ENCODE measurements at places on chromosomes 6 and 20.

GRCh38 chr20:16712511-16712947, 17.3 kb upstream of the SNRPB2 start:
- DNase-seq, result no peak

GRCh38 chr6:99384507-99384906, 9.5 kb downstream of the COQ3 start:
- no peak for DNase-seq

- no peak for DNase-seq
Observed at GRCh38 chr6:13238640-13239216, 89.6 kb downstream of the TBC1D7 start.

DNA sequence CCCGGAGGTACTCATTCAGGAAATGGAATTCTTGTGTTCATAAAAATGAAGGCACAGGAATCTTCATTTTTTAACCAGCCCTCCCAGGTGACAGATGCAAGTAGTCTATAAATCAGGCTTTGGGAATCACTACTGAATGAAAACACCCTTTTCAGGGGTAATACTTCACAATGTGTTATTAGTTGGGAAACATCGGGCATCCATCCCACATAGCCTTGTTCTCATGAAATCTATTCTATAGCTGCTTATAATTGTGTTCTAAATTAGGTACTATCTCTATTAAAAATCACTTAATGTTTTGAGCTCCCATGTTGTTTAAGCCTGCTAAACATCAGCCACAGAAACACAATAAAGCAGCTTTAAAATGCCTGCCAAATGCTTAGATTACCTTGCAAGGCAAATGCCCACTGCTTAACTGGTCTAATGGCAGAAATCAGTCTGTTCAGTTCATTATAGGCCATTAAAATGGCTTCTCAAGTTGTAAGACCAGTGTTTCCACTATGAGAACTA, 94.9 kb downstream of the L3MBTL3 start:
- no peak for DNase-seq

DNA sequence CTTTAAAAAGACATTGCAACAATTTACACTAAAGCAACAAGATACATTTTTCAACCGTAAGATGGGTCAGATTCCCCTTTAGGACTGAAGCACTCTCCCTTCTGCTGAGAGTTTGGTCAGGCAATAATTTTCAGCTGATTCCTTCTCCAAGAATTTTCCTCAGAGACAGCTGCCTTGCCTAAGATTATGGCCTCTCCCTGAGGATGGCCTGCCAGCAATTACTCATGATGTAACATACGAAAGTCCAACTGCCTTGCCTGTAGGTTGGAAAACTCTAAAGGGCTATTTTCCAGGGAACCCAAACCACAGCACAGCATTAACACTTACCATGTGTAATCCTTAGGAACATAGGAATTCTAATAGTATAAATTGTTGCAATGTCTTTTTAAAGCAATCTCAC, 229.1 kb upstream of the FLRT3 start:
- DNase-seq, result no peak

GRCh38 chr6:91337967-91338366, 751.1 kb upstream of the MAP3K7 start:
- no peak for DNase-seq

- DNase-seq, result peak; percentile 27
Observed at GRCh38 chr6:7052443-7053011, 55.2 kb upstream of the RREB1 start.

DNA sequence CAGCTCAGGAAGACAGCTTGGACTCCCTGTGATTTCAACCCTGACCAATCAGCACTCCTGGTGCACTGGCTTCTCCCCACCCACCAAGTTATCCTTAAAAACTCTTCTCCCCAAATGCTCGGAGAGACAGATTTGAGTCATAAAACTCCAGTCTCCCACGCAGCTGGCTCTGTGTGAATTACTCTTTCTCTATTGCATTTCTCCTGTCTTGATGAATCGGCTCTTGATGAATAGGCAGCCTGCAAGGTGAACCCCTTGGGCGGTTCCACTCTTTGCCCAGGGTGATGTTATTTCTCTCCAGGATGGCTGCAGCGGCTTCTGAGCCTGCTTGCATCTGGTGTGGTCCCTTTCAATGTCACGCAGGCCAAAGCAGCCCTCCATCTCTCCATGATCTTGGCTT, 12.4 kb downstream of the SLC52A3 start:
- DNase-seq, result no peak

DNA sequence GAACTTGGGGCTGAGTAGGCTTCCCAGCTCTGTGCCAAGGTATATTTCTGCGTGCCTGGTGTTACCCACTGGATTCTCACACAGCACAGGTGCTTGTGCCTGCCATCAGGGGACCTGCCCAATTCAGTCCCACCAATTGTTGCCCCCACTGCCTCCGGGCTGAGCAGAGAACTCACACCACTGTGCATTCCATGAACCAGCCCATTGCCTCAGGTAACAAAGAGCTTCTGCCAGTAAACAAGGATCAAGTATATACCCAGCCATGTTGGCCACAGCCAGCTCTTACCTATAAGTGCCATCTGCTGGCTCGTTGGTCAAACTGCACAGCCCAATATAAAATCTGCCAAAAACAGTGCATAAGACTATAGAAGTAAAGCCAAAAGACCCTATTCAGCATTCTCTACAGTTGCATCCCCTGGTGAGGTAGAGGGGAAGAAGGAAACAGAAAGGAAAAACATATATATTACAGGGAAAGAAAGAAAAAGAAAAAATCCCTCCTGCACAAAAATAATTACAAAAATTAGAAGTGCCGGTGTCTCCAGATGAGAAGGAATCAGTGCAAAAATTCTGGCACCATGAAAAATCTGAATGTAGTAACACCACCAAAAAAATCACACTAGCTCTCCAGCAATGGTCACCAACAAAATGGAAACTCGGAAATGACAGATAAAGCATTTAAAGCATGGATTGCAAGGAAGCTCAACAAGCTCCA, 241.4 kb downstream of the IBTK start:
- no peak for DNase-seq

- DNase-seq, result no peak
Observed at GRCh38 chr20:23225407-23226060, 125.1 kb upstream of the NXT1 start.

DNA sequence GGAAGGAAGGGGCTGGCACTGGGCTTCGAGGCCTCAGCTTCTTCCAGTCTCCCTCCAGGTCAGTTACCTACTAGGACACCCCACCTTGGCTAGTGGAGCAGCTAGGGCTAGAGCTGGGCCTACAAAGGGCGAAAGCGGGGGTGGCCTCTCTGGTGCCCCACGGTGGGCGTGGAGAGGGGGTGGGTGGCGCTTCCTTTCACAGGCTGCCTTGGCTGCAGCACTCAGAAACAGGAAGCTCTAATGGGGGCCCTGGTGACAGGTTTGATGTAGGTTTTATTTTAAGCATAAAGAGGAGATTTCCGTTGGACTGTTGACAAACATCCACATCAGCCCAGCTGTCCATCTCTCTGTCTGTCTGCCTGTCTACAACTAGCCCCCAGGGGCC, 13.4 kb downstream of the FAM110A start:
- DNase-seq, result no peak

GRCh38 chr6:54267798-54268197, 40.4 kb upstream of the TINAG start:
- DNase-seq, result no peak

DNA sequence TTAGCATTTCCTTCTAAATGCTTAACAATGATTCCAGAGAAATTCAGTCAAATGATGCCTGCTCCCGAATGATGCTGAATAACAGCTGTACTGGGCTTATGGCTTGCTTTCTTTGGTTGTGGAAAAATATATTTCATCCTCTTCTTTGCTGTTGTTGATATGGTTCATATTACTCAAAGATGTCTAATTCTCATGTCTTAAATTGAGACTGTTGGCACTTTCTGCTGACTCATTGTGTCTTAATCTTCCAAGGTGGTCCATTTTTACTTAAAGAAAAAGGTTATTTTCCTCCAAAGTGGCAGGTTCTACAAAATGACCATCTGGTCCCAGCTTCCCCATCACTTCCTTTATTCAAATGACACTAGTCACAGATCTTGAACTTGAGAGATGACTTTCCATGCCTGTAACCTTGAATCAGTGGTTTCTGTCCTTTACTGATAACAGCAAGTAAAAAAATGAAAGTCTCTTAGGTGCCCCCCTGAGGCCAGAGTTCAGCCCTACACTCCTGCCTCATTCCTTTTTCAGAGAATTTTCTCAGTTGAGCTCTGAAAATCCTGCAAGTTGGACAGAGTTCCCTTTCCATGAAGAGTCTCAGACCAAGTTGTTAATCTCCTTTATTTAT, 6.9 kb downstream of the SNAP25 start:
- no peak for DNase-seq

GRCh38 chr6:29702519-29703103, 20.6 kb upstream of the HLA-F start:
- no peak for DNase-seq

- no peak for DNase-seq
Observed at GRCh38 chr6:126531840-126532239, 191.9 kb downstream of the CENPW start.
